ENCODE measurements at places on chromosomes 1 and 21. TPM values are rescaled to one million over a fixed set of nuclear protein-coding genes. Genes with fewer than 3 reads are reported as not detected.

PLEKHM2 gene
- total RNA-seq = 59.6 TPM

VAMP4 gene
- total RNA-seq = 39.9 TPM

TNFRSF1B gene
- 99.6 TPM for total RNA-seq

DNA sequence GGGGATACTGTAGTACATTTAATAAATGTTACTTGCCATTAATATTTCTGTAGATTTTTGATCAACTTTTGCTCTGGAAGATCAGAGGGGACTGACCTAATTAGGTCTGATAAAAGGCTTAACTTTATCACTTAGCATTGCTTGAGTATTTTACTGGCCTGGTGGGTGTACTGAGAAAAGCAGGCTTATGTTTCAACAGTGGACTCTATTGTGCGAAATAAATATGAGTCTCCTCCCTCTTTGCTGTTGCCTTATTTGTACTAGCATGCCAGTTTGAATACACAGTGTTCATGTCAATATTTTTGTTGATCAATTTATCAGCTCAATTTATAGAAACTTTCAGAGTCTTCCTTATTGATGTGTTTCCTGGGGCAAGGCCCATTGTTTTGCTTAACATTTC lies 49.1 kb downstream of the EBNA1BP2 start:
- peaks cover 14% of the 10 kb centered on the region for H3K27me3 ChIP-seq
- H3K4me3 ChIP-seq = no peak overlapping the region
- no peaks in the 10 kb centered on the region for H3K4me1 ChIP-seq

GRCh38 chr1:116877141-116877818 lies 32.4 kb upstream of the PTGFRN start:
- no peak overlapping the region for H3K4me3 ChIP-seq
- H3K27me3 ChIP-seq = no peaks in the 10 kb centered on the region
- H3K27ac ChIP-seq = peak overlapping the region; percentile 73
- H3K36me3 ChIP-seq = no peaks in the 10 kb centered on the region
- DNase-seq = no peak
